ENCODE measurements at places on chromosomes 11 and 22. TPM values are rescaled to one million over a fixed set of nuclear protein-coding genes. Genes with fewer than 3 reads are reported as not detected.

DNA sequence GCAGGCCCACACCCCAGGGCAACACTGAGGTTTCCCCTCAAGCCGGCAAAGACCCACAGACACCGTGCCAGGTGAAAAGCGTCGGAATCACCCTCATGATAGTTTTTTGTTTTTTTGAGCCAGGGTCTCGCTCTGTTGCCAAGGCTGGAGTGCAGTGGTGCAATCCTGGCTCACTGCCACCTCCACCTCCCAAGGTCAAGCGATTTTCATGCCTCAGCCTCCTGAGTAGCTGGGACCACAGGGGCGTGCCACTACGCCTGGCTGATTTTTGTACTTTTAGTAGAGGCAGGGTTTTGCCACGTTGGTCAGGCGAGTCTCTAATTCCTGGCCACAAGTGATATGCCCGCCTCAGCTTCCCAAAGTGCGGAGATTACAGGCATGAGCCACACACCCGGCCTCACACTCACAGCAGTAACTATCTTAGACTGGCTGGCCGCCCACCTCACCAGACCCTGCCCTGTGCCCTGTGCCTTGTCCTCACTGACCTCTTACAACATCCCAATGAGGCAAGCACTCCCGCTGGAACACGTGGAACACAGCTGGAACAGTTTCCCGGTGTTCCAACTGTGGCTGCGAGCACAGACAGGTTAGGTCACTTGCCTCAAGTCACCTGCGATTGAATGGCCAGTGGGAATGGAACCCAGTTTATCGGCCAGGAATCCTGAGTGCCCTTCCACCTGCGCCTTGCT is 21.1 kb downstream of the LRRC10B start:
- DNase-seq, result no peak
- H3K27ac ChIP-seq, result no peak overlapping the region
- H3K27me3 ChIP-seq, result no peaks in the 10 kb centered on the region
- H3K4me3 ChIP-seq, result no peak overlapping the region
- H3K4me1 ChIP-seq, result peaks cover 5% of the 10 kb centered on the region

DNA sequence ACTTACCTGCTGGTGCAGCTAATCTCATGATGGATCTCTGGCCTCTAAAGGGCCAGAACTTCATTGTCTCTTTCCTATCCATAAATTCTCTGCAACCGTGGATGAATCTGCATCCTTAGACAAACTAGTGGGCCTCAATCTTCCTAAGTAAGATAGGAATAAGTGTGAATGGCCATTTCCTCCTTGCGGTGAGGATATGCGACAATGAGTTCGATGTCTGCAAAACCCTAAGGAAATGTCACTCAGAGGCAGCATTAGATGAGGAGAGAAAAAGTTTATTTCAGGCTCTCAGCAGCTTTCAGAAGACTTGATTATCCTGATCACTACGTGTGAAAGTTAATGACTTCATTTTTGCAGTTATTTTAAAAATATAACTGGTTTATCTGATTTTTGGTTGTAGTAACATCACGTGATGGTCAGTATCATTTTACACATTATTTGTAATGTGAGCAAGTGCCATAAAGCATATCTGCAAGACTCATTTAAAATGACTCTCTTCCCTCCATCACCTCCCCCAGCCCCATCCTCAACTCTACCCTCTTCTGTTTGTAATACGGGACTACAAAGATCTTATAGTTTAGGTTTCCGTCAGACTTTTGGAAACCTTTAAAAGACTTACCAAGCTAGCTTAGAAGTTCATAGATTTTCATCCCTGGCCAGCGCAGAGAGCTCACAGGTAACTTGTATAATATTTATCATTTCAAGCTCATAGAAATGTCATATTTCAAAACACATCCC is 10.2 kb downstream of the GRAP2 start:
- H3K36me3 ChIP-seq, result no peaks in the 10 kb centered on the region
- H3K27me3 ChIP-seq, result no peaks in the 10 kb centered on the region
- H3K4me3 ChIP-seq, result no peak overlapping the region

OLFML1 gene
- total RNA-seq, result 11.4 TPM

DNA sequence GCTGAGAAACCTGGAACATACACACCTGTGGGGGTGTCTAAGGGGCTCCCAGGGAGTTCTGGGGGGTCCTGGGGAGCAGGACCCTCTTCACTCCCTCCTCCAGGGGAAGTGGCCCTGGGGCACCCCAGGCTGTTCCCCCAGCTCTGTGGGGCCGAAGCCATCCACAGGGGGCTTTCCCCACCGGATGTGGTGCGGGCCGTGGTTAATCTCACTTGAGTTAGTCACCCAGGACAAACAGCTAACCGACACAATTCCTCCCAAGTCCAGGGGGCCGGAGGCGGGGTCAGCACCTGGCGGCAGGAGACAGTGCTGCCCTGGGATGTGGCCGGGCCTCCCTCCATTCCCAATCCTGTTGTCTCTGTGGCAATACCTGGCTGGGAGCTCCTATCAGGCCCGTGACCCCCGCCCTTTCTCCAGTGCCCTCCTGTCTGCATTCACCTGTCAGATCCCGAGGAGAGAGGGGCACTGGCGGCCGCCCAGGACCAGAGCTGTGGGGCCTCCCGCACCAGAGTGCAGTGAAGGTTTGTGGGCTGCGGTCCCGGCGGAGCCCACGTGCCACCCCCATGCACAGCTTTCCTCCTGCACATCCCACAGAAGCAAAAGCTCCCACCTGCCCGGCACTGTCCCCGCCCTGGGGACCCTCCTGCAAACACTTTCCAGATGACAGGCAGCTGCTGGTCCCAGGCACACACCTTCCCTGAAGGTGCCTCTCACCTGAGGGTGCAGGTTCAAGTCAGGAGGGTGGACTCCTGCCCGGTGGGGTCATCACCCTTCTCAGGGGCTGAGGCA is 5.2 kb upstream of the MUC5AC start:
- peaks cover 53% of the 10 kb centered on the region for H3K4me1 ChIP-seq
- H3K4me3 ChIP-seq, result no peak overlapping the region
- peak; percentile 49 for DNase-seq
- H3K27me3 ChIP-seq, result peaks cover 43% of the 10 kb centered on the region

DNA sequence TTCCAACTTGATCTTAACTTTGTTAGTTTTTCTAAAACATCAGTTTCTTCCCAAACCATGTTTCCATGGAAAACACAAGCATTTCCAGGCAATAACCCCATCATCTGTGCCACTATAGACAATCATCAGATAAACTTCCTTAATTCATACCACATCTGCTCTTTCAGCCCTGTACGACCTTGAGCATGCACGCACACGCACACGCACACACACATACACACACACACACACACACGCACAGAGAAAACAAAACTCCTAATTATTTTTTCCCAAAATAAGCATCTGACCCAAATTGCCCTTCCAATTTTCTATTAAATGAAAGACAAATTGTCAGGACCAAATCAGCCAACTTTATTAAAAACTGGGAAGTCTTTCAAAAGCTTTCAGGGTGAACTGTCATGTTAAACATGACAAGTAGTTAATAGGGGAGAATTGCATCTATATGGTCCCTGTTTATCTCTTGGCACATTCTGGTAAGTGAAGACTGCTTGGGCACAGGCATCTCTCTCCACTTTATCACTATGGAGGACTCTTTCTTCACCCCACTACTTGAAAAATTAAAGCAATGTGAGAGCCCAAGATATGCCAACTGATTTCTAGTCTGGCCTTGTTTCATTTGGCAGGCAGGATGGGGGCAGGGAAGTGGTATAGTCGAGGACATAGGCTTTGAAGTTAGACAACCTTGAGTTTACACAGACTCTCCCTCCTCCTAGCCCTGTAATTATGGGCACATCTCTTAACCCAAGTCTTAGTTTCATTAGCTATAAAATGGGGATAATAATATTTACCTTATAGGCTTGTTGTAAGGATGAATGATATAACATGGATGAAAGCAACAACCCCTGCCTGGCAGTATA is 15.1 kb downstream of the ADM start:
- no peak overlapping the region for H3K27ac ChIP-seq
- no peaks in the 10 kb centered on the region for H3K36me3 ChIP-seq
- no peak overlapping the region for H3K4me3 ChIP-seq
- peaks cover 41% of the 10 kb centered on the region for H3K4me1 ChIP-seq
- DNase-seq, result no peak

GRCh38 chr22:47095395-47096122 is 333.1 kb downstream of the TBC1D22A start:
- DNase-seq, result no peak
- no peak overlapping the region for H3K4me3 ChIP-seq
- no peaks in the 10 kb centered on the region for H3K27me3 ChIP-seq
- H3K36me3 ChIP-seq, result no peaks in the 10 kb centered on the region
- peaks cover 10% of the 10 kb centered on the region for H3K4me1 ChIP-seq

- peaks cover 58% of the 10 kb centered on the region for H3K4me1 ChIP-seq
- H3K27me3 ChIP-seq, result peaks cover 9% of the 10 kb centered on the region
- H3K36me3 ChIP-seq, result peaks cover 15% of the 10 kb centered on the region
- no peak overlapping the region for H3K27ac ChIP-seq
- DNase-seq, result peak; percentile 9
- H3K4me3 ChIP-seq, result no peak overlapping the region
Measured at GRCh38 chr11:565921-566509, 5.2 kb downstream of the RASSF7 start.

DNA sequence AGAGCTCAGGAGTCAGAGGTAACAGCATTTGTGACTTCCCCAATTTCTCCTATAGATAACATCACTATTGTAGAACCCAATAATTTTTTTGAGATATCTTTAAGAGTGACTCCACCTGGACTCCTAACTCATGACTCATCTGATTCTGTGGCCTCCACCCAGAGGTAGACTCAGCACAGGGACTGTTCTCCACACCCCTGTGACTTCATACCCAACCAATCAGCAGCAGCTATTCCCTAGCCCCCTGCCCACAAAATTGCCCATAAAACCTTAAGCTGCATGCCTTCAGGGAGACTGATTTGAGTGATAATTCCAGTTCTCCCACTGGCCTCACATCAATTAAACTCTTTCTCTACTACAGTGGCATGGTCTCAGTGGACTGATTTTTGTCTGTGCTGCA is 475.4 kb upstream of the FAT3 start:
- no peaks in the 10 kb centered on the region for H3K4me1 ChIP-seq
- no peaks in the 10 kb centered on the region for H3K27me3 ChIP-seq
- no peak overlapping the region for H3K4me3 ChIP-seq
- DNase-seq, result no peak
- no peaks in the 10 kb centered on the region for H3K36me3 ChIP-seq

DNA sequence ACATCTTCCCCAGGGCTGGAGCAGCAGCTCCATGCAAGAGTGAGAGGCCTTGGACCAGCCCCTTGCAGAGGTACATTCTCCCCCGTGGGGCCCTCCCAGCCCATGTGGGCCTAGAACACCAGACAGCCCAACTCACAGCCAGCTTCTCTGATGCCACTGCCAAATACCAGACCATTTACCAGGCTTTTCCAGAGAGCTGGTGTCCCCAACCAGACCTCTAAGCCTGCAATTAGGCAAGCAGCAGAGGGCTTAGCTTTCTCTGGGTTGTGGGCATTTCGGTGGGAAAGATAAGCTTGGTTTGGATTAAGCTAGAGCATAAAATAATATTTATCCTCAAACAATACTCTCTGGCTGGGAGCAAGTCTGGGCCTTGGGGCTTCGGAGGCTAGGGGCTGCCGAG is 75.6 kb downstream of the TP53I11 start:
- no peak overlapping the region for H3K4me3 ChIP-seq
- DNase-seq, result no peak
- peaks cover 4% of the 10 kb centered on the region for H3K27me3 ChIP-seq
- H3K27ac ChIP-seq, result no peak overlapping the region
- no peaks in the 10 kb centered on the region for H3K36me3 ChIP-seq

MYOD1 gene
- total RNA-seq, result not detected

RAB39A gene
- total RNA-seq, result not detected

DNA sequence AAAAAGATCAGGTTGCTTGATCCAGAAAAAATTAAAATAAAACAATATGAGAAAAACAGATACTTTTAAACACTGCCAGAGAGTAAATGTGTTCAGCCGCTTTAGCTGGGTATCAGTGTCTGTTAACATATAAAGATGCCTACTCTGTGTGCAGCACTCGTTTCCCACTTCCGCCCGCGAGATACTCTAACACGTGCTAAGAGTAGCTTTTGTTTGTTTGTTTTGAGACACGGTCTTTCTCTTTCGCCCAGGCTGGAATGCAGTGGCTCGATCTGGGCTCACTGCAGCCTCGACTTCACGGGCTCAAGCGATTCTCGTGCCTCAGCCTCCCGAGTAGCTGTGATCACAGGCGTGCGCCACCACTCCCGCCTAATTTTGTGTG is 531 bp upstream of the MEN1 start:
- H3K4me3 ChIP-seq, result peak overlapping the region; percentile 60
- peak overlapping the region; percentile 62 for H3K27ac ChIP-seq
- H3K36me3 ChIP-seq, result peaks cover 23% of the 10 kb centered on the region

KRTAP5-8 gene
- not detected for total RNA-seq

GRCh38 chr11:66126064-66126463 is 56.0 kb downstream of the PACS1 start:
- peaks cover 19% of the 10 kb centered on the region for H3K4me1 ChIP-seq
- DNase-seq, result peak; percentile 66
- peak overlapping the region; percentile 67 for H3K27ac ChIP-seq
- H3K4me3 ChIP-seq, result no peak overlapping the region
- no peaks in the 10 kb centered on the region for H3K27me3 ChIP-seq

COMMD9 gene
- total RNA-seq, result 2.9 TPM

DNA sequence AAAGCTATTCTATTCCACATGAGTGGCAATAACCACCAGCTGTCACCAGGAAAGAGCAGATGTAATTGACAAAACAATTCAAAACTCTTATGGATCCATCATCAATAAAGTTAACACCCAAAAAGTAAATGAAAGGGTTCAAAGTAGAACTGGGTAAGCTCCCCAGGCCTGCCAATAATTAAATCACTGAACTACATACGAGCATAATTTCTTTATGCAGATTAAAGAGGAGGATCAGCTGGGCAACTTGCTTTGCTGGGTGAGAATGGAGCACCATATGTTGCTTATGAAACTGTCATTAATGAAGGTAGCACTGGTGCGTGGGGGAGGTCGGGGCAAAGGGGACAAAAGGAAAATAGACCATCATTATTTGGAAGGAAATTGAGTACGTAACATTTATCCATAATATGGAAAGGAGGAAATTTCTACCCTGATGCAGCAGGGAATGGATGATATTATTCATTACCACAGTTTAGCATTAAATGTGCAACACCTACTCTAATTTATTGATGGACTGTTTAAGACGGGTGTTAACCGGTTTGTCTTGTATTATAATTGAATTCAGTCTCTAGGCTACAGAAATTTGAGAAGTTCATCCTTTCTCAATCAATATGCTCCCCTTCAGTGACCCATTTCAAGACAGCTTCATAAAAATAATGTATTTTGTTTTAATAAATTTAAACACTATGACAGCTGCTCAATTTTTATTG is 315.9 kb downstream of the CADM1 start:
- H3K27me3 ChIP-seq, result no peaks in the 10 kb centered on the region
- H3K4me3 ChIP-seq, result no peak overlapping the region
- no peaks in the 10 kb centered on the region for H3K36me3 ChIP-seq
- DNase-seq, result no peak
- no peaks in the 10 kb centered on the region for H3K4me1 ChIP-seq

GRCh38 chr22:49197986-49198704 is 629.5 kb downstream of the BRD1 start:
- no peak for DNase-seq
- no peak overlapping the region for H3K27ac ChIP-seq
- no peaks in the 10 kb centered on the region for H3K4me1 ChIP-seq
- H3K36me3 ChIP-seq, result no peaks in the 10 kb centered on the region

TBC1D10A gene
- total RNA-seq, result 2.2 TPM

- peak overlapping the region; percentile 92 for H3K4me3 ChIP-seq
- H3K27me3 ChIP-seq, result no peaks in the 10 kb centered on the region
- no peaks in the 10 kb centered on the region for H3K36me3 ChIP-seq
Measured at GRCh38 chr11:73597336-73597955, 466 bp downstream of the FAM168A start.

Data from stomach (tissue), 19 donors.